Body of pancreas (tissue), 4 donors: ENCODE measurements at places on chromosomes 4 and X.

DNA sequence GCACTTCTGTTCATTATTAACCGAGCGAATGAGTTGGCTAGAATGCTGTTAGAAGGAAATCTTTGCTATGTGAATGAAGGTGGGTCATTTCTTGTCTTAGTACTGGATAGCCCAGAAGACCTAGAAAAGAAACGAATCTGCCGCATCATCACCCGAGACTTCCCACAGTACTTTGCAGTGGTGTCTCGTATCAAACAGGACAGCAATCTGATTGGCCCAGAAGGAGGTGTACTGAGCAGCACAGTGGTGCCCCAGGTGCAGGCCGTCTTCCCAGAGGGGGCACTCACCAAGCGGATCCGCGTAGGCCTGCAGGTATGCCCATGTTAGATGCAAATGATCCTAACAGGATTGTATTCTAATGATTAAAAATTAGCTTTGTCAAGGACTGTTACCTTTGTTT lies 286.3 kb downstream of the ANK2 start:
- DNase-seq, result no peak

- no peak for DNase-seq
These were observed 282.8 kb downstream of the PPP1R2C start for GRCh38 chrX:42495139-42495538.

DNA sequence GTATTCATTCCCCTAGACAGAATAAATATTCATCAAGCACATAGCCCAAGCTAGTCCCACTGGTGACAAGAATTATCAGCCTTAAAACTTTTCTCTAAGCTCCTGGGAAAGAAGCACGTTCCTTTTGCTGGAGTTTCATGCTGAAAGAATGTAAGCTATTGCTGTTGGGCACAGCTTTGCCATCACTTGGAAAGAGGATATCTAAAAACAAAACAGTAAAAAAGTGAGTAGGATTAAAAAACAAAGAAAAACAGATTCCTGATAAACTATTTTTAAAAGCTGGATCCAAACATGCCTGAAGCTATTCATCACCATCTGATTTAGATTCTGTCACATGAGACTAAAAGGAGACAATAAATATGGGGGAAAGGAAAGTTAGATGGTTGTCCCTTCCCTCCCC lies 176.8 kb downstream of the SCFD2 start:
- DNase-seq, result no peak

GRCh38 chrX:138771047-138771446 lies 59.5 kb upstream of the FGF13 start:
- DNase-seq, result no peak

GRCh38 chr4:109928327-109929045 lies 15.8 kb downstream of the EGF start:
- DNase-seq, result no peak

DNA sequence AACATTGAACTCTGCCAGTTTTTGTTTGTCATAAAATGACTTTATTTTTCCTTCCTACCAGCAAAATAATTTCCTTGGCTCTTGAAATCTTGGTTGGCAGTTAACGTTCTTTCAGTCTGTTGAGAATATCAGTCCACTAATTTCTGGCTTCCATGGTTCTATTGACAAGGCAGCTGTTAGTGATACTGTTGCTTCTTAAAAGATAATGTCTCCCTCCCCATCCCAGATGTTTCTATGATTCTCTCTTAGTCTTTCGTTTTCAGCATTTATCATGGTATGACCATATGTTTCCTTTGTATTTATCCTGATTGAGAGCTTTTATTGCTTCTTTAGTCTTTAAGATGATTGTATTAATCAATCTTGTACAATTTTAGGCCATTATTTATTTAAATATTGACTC lies 81.1 kb upstream of the STK26 start:
- DNase-seq, result no peak

- peak; percentile 76 for DNase-seq
These were observed at the start of gene G6PD for GRCh38 chrX:154546354-154547244. Gene G6PD, minus strand, starts transcription at chrX:154546846. Its CDS starts 691 bp downstream, at chrX:154546155.

- no peak for DNase-seq
These were observed 23.0 kb downstream of the GRXCR1 start for GRCh38 chr4:42915484-42915883.

DNA sequence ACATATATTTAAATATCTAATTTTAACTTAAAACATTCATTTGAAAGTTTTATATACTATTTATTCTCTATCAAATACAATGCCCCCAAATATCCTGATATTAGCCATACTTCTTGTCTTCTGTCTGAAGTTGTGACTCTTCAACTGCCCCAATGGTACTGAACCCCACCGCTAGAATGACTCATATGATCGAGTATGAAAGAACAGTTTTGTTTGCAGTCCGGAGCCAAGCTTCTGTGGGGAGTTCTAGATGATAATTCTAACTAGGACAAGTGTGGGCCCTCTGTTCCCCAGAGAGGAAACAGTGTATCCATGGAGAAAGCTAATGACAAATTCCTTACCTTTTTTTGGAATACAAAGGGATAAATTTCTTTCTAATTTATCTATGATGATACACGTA lies 24.7 kb upstream of the CT47A1 start:
- no peak for DNase-seq

DNA sequence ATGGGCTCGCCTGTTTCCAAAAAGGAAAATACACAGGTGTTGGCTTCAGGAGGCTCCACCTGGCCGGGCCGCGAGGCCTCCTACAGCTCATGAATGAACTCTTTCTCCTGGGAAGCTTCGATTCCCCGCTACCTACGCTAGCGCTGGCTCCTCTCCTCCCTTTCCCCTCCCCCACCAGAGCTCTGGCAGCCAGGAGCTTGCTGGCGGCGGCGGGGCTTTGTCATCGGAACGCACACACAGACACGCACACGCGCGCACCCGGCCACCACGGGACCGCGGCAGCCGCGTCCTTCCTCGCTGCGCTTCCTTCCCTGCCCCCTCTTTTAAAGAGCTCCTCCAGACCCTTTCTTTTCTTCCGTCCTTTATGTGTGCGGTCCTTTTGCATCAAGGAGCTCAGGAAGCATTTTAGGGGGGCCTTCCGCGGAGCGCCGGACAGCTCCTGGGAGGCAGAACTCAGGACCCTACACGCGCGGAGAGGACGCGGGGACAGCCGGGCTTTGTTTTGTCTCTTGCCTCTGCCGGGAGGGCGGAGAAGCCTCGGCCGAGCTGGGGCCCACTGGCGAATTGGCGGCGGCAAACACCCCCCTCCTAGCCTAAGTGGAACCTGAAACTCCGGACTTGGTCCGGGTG lies 70.2 kb upstream of the BCOR start:
- DNase-seq, result peak; percentile 56
